Hematopoietic multipotent progenitor cell treated with erythropoietin and hydrocortisone succinate and interleukin-3 and kit ligand, for 6 days (in vitro differentiated cells): ENCODE measurements at places on chromosomes 16 and 17.

- DNase-seq, result peak; percentile 74
Observed at GRCh38 chr17:42050393-42051012, at the start of gene C17orf113. TSS of gene C17orf113 (minus strand) at chr17:42050601. CDS start at chr17:42043376, 7,225 bp downstream.

- DNase-seq, result no peak
Observed at GRCh38 chr16:5870886-5871691, 773.5 kb upstream of the EEF2KMT start.

GRCh38 chr17:409848-410542, 57.4 kb upstream of the RPH3AL start:
- DNase-seq, result peak; percentile 100

- DNase-seq, result peak; percentile 83
Observed at GRCh38 chr17:37844158-37844976, 79.8 kb upstream of the TBC1D3K start.

- no peak for DNase-seq
Observed at GRCh38 chr17:41140360-41141131, at the start of gene KRTAP4-6. TSS of gene KRTAP4-6 (minus strand) at chr17:41140544. CDS start at chr17:41140487, 57 bp downstream.

DNA sequence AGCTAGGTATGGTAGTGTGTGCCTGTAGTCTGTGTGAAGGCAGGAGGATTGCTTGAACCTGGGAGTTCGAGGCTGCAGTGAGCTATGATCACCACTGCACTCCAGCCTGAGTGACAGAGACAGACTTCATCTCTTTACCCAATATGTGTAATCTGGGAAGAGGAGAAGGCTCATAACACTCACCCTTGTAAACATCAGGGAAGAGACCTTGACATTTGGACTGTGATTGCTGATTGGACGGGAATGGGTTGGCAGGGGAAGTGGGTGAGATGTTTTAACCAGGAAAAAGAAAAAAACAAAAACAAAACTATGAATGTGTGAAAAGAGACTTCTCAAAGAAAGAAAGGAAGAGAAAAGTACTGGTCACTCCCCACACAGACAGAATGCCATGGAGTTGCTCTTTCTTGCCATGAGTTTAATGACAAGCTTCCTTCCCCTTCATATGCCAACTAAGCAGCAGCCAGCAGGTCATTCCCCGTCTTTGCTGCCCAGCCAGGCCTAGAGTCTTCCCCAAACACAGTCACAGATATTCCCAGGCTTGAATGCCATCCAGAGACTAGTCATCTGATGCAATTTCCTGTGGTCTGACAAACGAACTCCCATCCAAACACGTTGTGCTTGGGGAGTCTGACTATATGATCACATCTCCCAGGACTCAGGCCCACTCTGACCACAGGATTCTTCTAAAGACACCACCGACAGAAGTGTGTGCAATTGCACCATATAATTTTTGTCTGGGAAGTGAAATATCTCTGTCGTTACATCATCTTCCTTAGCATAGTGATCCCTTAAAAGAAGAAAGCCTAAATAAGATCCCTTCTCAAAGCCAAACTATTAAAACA, 3.6 kb upstream of the XAF1 start:
- DNase-seq, result peak; percentile 49

- DNase-seq, result no peak
Observed at GRCh38 chr17:8190506-8190905, 526 bp upstream of the BORCS6 start.

DNA sequence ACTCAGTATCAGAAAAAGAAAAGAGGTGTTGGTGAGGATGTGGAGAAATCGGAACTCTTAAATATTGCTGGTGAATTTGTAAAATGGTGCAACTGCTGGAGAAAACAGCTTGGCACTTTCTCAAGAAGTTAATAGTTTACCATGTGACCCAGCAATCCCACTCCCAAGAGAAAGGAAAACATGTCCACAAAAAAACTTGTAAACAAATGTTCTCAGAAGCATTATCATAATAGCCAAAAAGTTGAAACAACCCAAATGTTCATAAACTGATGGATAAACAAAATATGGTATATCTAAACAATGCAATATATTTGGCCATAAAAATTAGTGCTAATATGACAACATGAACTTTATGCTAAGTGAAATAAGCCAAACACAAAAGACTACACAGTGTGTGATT, 2.6 kb upstream of the MAPK7 start:
- no peak for DNase-seq

DNA sequence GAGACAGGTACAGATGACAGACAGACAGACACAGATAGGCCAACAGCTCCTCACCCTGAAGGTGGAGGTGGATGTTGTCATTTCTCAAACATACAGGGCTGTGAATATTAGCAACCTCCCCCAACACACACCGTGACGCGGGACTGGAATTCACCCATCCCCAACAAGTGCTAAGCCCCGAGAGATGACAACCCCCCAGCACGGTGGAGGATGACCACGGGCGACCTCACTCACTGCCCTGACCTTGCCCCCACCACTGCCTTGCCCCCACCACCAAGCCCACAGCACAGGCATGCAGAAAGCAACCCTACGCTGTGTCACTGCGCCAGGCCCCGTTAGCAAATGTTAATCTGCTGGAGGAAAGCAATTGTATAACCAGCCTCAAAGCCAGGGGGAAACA, 4.9 kb upstream of the KRT17 start:
- no peak for DNase-seq

GRCh38 chr16:51237861-51238378, 86.8 kb upstream of the SALL1 start:
- DNase-seq, result no peak
